Activated CD4-positive, alpha-beta T cell treated with anti-CD3 and anti-CD28 coated beads, Interleukin-2, amount 50 U/mL, for 24 hours (primary cell): ENCODE measurements at places on chromosomes 3 and 15.

DNA sequence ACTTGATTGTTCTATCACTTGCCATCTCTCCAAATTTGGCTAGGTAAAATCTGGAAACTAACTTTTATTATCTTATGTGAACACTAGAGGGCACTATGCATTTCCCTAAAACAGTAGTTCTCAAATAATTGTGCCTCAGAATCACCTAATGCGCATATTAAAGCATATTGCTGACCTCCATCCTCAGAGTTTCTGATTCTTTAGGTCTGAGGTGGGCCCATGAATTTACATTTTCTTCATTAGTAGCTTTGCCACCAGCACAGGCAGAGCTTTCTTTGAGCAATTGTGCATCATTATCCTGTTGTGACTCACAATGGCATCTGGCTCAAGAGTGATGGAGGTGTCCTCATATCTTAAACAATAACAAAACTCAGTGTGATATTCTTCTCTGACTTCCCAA lies 17.5 kb upstream of the BCHE start:
- DNase-seq, result no peak

- DNase-seq, result no peak
Measured at GRCh38 chr3:125480656-125481374, 39.2 kb downstream of the SNX4 start.

DNA sequence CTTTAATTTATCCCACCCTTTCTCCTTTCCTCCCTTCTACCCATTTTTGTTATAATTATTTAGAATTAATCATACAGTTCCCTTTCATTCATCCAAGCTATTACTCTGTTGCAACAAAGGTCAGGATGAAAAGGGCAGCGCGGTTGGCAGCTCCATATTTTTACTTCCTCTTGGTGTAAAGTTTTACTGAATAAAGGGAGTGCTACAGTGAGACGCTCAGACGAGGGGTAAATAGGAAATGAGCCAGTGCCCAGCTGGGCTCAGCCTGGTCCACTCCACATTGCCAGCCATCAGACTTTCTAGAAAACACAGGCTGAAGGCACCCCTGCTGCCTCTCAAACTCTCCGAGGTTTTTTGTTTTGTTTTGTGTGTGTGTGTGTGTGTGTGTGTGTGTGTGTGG lies 21.9 kb upstream of the ZBTB38 start:
- no peak for DNase-seq

DNA sequence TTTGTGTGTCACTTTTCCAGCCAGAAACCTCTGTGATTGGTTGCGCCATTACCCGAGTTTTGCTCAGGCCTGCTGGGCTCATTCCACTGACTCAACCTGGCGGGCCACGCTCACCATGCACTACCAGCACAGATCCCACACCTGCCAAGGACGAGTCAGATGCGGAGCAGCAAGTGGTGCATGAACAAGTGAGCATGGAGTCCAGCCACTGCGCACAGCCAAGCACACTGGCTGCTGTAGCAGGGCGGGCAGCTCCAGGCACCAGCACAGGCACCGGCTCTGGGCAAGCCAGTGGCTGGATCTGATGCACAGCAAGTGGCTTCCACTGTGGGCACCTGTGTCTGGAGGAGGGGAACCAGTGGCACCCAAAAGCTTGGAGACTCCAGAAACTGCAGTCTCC lies 110.4 kb downstream of the CBLB start:
- no peak for DNase-seq

DNA sequence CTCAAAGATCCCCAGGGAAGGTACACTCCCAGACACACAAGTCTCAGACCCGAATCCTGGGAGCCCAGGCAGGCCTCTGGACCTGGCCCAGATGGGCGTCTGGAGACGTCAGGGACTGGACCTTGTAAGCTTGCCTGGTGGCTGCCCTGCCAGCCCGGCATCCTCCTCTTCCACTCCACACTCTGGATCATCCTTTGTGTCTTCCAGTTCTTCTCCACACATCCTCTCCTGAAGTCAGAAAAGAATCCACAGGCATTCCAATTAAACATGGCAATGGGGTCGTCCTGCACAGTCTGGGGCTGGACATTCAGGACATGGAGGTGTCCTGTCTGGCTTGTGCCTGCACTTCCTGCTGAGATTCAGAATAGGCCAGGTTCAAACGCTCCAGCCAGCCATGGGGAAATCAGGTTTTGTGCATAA lies 208.8 kb upstream of the IGF1R start:
- no peak for DNase-seq

DNA sequence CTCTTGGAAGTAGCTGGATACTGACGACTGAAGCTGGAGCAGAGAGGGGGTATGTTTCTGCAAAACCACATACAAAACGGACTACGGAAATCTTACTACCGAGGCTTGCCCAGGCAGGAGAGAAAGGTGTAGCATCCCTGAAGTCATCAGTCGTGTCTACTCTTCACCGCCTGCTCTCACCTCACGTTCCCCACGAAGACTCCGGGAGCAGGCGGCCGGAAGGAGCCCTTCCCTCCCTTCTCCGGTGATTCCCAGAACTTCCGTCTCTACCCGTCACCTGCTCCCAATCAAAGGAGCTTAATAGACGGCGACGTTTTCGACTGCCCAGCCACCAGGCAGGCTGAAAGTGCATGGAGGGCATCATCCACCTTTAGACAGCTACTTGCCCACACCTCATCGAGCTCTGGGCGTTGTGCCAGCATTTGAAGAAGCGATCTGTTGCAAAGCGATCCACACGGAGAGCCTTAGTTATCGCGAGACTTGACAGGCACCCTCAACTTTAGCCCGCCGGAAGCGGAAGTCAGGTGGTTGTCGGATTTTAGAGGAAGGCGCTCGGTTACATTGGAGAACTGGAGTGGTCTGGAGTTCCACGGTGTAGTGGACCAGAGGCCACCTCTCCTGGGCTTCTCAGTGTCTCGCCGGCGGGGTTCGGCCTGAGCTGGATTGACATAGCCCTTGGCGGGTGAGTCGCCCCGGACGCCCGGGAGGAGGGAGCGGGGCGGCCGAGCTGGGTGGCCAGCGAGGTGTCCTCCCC lies at the start of gene RAMAC:
TSS of gene RAMAC (plus strand) at position 523 of the 754 bp plus-strand sequence. CDS start 2,809 bp downstream, outside the sequence.
- peak; percentile 91 for DNase-seq

- no peak for DNase-seq
Measured at GRCh38 chr3:33395900-33396299, 44.3 kb downstream of the UBP1 start.

DNA sequence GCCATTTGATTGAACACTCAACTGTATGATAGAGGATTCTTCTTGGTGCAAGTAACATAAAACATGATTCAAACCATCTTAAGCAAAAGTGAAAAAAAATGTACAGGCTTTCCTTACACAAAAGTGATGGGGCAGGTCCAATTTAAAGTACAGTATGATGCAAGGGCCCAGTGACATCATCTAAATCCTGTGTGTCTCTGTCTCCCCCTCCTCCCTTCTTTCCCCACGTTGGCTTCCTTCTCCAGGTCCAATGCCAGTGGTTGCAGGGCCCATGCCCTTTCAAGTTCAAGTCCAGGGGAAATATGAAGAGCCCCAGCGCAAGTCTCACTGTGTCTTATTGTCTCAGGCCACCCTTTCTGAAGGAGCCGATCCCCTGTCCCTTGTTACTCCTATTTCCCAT lies 332.3 kb downstream of the SHQ1 start:
- no peak for DNase-seq
